ENCODE measurements at places on chromosomes 12 and 14.

DNA sequence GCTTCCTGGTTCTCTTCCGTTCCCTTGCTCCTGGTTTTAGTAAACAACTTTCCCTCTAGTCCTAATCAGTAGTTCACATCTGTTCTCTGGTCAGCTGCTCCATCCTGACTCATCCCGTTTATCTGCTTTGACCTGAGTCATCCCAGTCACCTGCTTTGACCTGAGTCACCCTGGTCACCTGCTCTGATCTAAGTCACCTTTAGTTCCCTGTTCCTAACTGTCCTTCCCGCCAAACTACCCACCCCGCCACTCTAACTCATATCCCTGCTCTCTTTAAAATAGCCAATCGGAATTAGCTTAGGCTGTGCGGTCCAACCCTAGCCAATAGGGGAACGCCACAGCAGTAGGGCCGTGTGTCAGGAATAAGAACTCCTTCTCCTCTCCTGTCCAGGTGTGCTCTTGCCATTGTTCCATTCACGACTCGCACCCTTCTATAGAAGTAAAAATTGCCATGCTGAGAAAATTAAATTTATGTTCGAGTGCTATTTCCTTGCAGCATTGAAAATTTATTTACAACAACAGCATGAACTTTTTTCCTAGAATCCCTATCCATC lies 3.1 kb upstream of the ANKRD33 start:
- DNase-seq: no peak

DNA sequence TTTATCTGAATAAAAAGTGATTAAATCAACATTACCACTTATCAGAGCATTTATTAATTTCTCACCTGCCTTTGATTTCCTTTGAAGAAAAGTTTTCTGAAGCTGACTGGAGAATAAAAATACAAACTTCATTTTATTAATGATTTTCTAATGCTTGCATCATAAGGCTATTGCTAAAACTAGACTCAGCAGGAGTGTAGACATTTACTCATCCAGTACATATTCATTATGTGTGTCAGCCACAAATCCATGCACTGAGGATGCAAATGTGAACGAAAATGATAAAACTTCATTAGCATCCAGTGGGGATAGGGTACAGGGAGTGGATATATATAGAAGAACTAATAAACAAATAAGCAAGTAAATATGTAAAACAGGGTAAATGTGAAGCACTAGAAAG lies 74.6 kb downstream of the SLCO1B3 start:
- no peak for DNase-seq

- DNase-seq: no peak
Observed at GRCh38 chr14:45893127-45893526, 640.1 kb upstream of the MIS18BP1 start.

DNA sequence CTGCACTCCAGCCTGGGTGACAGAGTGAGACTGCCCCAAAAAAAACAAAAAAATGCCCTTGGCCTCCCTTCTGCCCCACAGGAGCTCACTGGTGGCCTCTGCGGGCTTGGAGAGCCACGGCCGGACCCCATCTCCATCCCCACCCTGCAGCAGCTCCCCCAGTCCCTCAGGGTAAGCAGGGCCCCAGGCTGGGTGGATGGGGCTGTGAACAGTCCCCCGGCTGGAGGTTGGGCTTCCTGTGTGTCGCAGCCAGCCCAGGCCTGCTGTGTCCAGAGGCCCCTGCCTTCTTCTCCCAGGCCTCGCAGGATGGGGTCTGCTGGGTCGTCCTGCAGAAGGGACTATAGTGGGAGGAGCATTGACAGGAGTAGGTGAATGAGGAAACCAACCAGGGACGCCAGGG lies 15.4 kb upstream of the PUS1 start:
- no peak for DNase-seq

- DNase-seq: no peak
Observed at GRCh38 chr14:103489621-103490020, 33.0 kb downstream of the CKB start.

DNA sequence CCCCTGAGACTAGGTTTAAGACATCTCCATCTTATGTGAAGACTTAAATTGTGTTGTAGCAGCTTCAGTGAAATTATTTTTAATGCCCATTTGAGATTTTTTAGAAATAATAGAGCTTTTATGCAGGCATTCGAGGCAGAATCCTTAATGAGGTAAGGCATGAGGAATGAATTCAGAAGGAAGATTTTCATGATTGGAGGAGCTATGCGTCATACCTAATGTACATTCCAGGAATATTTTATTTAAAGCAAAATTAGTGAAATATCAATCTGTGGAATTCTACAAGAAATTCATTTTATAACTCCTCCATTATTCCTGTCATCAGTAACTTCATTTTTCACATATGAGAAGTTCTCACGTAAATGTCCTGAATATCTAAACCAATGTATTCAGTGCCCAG lies 36.0 kb upstream of the GARIN6 start:
- no peak for DNase-seq

DNA sequence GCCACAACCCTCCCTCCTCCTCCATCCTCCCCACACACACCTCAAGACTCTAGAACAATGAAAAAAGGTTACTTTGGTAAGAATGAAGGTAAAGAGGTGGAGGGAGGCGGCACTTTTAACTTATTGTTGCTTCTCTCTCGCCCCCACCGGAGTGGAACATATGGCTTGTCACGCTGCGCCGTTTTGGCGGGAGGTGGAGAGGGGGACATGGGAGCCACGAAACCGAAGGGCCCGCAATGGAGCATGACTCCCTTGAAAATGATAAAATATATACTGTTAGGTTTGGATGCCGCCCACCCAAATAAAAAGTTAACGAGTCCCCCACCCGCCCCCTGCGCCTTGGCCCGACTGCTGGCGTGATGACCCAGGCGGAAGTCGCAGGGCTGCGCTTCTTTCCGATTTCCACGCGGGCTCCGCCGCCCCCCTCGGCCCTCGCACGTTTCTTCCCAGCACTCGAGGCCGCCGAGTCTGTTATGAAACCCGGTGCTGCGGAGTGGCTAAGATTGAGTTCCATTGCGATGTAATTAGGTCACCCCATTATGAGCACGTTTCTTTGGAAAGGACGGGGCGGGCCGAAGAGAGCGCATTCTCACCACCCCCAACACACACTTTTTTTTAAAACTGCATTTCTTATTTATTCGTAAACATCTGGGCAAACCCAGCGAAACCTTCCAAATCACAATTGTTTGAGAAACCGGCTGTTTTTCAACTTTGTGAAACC lies 1.4 kb upstream of the ZFP36L1 start:
- peak; percentile 70 for DNase-seq

- DNase-seq: no peak
Observed at GRCh38 chr14:67360470-67361206, 510 bp downstream of the EIF2S1 start.

DNA sequence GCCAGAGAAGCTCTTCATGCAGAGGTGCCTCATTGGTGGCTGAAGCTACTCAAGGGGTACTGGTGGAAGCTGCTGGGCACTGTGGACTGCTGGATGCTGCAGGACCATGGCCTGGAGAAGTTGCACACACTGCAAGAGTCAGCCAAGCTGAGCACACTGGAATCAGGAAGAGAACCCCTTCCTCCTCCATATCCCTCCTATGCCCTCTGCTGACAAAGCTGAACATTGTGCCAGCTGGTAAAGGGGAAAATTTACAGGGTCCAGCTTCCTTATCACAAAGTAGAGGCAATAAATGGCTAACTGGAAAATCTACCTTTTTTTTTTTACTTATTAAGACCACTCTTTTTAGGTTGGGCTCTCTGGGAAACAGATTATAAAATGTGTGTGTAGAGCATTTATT lies 6.5 kb downstream of the CCDC175 start:
- DNase-seq: no peak

GRCh38 chr14:103556946-103557758 lies 5.3 kb downstream of the BAG5 start:
- DNase-seq: no peak

DNA sequence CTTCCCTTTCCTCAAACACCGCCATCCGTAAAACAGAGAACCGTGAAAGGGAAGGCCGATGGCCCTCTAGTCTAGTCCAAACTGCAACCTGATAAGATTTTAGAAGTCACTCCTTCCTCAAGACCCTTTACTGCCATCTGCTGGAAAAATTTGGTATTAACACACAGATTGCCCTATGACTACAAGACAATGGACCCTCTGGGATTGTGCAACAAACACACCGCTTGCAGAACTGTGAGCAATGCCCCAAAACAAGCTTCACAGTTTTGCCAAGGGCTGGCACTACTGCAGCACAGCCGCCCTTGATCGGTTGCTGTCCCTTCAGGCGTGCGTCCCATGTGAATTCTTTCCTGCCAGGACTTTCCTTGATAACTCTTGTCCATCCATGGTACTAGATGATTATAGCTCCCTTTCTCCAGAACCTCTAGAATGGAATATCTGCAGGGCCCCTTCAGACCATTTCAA lies 23.1 kb downstream of the LLPH start:
- no peak for DNase-seq

DNA sequence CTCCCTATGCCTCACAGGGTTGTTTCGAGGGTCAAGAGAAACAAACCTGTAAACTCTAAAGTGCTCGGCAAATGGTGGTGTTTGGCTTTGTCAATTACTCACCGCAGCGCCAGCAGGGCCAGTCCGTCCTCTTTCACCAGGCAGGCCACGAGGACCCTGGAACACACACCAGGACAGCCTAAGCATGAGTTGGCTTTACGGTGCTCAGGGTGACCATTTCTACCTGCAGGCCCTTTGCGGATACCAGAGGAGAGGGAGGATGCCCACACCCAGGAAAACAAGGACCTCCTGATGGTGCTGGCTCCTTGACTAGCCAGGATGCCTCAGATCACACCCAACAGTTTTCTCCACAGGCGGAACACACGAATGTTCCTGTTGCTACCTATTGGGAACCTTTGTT lies 11.5 kb downstream of the COL2A1 start:
- DNase-seq: no peak

GRCh38 chr12:111758120-111758561 lies 8.6 kb upstream of the ALDH2 start:
- no peak for DNase-seq

DNA sequence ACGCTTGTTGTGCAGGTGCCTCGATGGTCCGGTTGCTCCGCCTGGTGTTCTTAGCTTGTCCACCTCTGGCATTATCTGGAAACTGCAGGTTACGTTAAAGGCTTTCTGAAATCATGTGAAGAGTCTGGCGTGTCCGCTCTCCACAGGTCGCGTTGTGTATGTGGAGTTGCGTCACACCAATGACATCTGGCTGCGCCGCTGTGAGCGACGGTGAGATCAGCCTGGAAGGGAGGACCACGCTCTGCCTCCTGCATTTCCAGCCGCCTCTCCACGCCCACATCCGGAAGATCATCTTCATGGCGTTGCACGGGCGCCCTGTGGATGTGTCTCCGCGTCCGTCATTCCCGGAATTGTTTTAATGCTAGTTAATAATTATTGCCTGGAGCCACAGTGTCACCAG lies 50.6 kb upstream of the GALNT9 start:
- no peak for DNase-seq

GRCh38 chr14:66850258-66850888 lies 338.9 kb upstream of the GARIN2 start:
- no peak for DNase-seq

GRCh38 chr12:51401020-51401419 lies 9.8 kb upstream of the GALNT6 start:
- no peak for DNase-seq

DNA sequence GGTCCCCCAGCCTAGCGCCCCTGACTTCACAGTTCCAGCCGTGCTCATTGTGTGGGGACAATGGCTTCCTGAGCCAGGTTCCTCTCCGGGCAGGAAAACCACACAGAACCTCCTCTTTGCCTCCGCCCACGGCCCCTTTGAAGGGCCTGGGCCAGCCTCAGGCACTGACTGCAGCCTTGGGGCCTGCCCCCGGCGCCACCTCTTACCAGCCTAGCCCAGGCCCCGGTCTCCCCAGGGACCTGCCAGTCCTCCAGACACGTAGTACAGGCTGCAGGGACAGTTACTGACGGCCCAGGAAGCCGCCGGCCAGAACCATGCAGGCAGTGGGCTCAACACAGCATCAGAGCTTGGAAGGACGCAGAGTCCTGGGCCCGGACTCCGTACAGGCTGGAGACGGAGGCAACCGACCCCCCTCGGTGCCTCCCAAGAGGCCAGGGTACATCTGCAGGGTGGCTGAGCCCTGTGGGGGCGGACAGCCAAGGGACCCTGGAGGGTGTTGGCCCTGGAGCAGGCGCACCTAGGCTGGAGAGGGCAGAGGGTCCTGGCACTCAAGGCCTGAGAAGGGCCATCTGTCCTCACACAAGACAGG lies 20.9 kb upstream of the NUDT14 start:
- no peak for DNase-seq

GRCh38 chr12:20629414-20630156 lies 65.5 kb upstream of the SLCO1C1 start:
- DNase-seq: no peak

DNA sequence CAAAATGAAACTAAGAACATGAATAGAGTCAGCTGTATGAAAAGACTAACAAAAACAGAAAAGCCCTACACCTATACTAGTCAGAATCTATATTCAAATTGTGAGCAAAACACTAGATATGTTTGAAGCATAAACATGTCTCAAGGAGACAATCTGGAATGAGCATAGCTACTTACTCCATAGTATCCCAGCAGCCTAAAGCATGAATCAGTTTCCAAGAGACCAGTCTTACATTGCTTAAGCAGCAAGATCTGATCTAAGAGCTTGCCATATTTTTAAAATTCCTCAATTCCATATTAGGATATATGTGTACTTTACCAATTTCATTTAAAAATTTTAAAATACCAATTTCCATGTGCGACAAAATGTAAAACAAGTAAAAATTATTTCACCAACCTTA lies 7.7 kb downstream of the CAPS2 start:
- DNase-seq: no peak

DNA sequence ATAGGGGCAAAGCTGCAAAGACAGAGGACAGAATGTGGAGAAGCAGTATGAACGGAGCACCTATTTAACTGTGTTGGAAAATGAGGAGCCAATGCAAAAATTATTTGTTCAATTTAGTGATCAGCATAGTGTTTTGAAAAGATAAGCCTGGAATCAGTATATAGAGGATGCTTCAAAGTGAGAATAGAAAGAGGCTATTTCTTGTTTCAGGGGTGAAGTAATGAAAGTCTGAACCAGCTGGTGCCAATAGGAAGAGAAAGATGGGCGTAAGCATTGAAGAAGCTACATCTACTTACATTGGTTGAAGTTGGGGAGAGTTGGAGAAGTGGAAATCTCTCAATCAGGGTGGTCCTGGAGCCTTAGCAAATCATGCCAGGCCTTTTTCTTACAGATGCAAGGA lies 77.3 kb upstream of the SLC38A4 start:
- no peak for DNase-seq

DNA sequence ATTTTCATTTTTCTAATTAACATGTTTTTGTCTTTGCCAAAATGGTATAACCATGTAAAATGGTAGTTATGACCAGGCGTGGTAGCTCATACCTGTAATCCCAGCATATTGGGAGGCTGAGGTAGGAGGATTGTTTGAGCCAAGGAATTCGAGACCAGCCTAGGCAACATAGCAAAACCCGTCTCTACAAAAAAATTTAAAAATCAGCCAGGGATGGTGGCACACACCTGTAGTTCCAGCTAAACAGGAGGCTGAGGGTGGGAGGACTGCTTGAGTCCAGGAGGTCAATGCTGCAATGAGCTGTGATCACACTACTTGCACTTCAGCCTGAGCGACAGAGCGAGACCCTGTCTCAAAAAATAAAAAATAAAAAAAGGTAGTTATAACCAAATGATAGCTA lies 23.1 kb downstream of the PPTC7 start:
- no peak for DNase-seq

All from activated T-helper 1 cell treated with Interleukin-2 at 50 U/mL for 16 hours (primary cell).